ENCODE measurements at places on chromosomes 5 and 9.

DNA sequence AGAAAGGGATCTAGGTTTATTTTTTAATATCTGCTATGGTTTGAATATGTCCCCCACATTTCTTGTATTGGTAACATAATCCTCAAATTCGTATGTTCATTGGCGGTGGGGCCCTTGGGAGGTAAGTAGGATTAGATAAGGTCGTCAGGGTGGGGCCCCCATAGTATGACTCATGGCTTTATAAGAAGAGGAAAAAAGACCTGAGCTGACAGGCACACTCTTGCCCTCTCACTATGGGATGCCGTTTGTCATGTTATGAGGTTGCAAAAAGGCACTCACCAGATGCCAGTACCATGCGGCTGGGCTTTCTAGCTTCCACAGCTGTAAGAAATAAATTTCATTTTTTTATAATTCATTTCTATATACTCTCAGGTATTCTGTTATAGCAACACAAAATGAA is 67.3 kb upstream of the SGCD start:
- no peak for DNase-seq

DNA sequence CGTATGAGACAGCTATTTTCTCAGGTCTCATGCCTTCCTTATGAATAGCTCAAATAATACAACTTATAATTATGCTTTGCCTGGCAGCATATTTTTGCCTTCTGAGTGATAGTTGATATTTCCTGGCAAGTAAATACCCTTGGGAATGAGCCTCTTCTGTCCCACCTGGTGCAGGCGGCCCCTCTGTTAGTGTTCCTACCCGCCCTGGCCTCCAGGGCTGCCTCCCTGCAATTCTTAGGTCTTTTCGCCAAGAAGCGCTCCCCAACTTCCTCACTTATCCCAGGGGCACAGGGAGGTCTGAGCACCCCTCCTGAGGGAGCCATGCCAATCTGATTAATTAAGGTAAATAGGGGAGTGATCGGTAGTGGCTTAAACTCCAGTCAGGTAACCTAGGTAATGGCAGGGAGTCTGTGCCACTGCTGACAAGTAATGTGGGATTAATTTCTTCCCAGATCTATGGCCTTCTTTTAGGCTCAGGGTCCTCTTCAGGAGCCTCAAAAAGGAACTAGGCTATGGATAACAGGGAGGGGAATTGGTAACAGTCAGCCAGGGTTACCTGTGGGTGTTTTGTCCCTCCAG is 81.5 kb downstream of the GALNT10 start:
- DNase-seq, result no peak

GRCh38 chr5:173954671-173955521 is 34.1 kb upstream of the C5orf47 start:
- no peak for DNase-seq

- DNase-seq, result no peak
Measured at GRCh38 chr9:115398313-115398650, 280.3 kb upstream of the TNC start.

DNA sequence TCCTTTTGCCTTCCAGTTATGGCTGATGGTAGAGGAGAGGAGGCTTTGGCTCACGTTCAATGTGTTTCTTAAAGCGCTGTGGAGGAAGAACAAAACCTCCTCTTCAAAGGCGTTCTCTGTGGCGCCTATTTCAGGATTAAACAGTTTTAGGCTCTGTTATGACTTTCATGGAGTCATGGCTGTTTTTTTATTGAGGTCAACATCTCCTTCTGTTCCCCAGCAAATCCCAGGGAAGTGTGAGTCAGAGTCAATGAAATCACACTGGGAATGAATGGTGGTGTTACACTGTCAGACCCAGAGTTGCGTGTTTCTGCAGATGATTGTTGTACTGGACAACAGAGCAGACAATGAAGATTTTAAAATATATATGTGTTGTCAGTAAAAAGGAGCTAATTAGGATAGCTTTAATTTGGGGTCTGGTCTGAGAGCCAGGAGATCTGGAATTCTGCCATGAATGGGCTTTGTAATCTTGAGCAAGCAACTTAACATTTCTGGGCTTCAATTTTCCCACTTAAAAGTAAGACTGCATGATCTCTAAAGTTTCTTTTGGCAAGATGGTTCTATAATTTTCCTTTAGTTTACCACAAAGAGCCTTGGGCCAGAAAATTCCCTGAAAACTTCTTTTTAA is 240.7 kb downstream of the CSNK1G3 start:
- DNase-seq, result no peak

DNA sequence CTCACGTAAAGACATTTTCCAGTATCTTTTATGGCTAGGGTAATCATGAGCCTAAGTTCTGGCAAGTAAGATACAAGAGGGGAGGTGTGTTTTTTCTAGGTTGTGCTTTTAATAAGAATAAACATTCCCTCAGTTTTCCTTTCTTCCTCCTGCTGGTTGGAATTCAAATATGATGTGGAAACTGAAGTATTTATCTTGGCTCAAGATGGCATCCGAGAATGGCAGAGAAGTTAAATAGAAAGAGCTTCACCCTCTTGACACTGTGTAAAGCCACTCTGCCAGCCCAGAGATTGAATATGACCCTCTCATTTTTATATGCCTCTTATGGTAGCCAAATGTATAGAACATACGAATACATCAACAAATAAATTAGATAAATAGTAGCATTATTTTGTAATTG is 438.4 kb downstream of the ISL1 start:
- no peak for DNase-seq

DNA sequence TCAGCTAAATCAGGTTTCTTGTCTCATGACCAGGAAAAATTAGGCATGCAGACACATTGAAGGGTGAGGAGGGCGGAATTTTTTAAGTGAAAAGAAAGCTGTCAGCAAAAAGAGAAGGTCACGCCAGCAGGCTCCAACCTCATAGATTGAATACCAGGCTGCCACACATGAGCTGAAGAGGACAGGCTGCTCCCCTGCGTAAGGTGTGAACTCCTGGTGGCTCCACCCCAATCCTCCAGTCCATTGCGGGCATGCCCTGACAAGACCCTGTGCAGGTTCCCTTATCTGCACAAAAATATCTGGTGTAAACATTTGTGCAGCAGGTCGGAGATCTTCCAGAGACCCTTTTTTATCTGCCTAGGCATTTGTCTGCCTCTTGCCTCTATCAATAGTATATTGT is 22.9 kb upstream of the TEX10 start:
- DNase-seq, result no peak

DNA sequence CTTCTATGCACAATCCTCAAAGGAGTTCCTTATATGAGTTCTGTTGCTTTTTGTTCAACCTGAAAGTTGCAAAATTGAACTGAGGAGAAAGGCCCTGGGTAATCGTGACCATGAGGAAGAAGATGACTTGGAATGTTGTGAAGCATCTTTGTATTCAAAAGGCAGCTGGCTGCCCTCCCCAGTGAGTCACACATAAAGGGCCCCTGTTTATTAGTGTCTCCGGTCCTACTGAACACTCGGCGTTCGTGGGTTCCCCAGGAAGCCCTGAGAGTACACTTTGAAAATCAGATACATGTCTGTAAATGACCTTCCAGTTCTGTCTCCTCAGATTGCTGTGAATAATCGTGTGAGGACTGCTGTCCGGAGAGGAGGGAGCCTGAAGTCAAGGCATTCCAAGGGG is 73.6 kb downstream of the C9orf153 start:
- DNase-seq, result no peak

- DNase-seq, result no peak
Measured at GRCh38 chr5:97135868-97136267, 6.5 kb downstream of the LIX1 start.

- DNase-seq, result no peak
Measured at GRCh38 chr9:5099466-5099865, 86.0 kb downstream of the INSL6 start.

DNA sequence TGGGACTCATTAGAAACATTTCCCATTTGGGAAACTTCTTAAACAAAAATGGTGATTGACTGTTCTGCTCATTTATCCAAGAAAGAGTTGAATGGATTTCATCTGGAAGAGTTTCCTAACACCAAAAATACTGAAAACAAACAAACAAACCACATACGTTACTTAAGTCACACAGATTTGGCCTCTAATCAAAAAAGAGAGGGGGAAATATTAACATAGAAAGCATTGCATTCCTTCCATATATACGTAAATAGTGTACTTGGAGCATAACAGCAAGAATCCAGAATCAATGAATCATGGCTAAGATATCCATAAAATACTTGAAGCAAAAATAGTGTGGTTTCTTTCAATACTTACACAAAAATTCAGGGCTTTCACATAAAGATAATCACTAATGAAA is 189.8 kb upstream of the MAP3K1 start:
- no peak for DNase-seq

DNA sequence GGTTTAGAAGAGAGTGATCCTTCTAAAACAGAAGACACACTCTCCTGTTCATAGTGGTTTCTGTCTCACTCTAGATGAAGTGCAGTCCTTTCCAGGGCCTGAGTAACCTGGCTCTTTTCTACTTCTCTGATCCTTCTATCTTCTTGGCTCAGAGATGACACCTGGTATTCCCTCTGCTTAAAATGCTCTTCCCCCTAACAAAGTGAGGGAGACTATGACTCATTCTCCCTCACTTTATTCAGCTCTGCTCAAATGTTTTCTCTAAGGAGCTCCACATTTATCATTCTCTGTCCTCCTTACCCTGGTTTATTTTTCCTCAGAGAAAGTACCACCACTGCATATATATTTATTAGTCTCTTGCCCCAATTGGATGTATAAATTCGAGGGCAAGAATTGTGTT is 24.6 kb downstream of the TUT7 start:
- DNase-seq, result no peak

GRCh38 chr9:113474360-113475028 is 11.0 kb downstream of the RGS3 start:
- no peak for DNase-seq

- DNase-seq, result no peak
Measured at GRCh38 chr5:102622262-102622661, 123.5 kb upstream of the SLCO6A1 start.

GRCh38 chr9:110874963-110875674 is 163.2 kb downstream of the LPAR1 start:
- no peak for DNase-seq

DNA sequence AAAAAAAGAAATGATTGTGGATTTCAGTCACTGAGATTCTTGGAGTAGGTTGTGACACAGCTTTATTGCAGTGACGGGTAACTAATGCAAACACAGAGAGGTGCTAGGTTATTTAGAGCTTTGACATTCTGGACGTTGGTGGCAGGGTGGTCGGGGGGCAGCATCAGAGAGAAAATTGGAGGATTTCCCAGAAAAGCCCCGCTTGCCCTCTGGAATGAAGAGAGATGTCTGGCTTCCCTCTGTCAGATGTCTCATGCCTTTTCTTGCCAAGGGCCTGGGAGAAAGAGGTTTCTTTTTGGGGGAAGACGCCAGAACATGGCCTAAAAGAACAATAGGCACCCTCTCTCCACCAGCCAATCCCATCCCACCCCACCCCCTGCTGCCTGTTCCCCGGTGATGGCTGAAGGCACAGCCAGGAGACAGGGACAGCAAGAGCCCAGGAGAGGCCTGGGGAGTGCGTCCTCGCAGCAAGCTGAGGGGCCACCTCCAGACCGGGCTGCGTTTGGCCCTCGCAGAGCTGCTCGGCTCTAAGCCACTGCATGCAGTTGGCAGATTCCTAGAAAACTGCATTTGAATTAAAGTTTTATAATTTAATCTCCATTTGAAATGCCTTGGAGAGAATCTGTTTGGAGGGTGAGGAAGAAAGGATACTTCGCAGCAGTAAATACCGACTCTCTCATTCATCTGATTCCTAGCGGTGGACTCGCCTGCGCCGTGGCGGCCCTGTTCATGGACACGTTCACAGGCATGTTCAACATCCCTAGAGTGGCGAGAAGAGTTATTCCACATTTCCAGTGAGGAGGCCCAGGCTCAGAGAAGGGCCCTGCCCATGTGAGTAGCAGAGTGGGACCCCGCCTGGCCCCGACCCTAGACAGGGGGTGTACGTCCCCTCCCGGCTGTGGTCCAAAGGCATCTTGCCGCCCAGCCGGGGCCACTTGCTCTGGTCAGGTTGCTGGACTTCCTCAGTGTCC is 55.7 kb downstream of the TSPAN17 start:
- no peak for DNase-seq

DNA sequence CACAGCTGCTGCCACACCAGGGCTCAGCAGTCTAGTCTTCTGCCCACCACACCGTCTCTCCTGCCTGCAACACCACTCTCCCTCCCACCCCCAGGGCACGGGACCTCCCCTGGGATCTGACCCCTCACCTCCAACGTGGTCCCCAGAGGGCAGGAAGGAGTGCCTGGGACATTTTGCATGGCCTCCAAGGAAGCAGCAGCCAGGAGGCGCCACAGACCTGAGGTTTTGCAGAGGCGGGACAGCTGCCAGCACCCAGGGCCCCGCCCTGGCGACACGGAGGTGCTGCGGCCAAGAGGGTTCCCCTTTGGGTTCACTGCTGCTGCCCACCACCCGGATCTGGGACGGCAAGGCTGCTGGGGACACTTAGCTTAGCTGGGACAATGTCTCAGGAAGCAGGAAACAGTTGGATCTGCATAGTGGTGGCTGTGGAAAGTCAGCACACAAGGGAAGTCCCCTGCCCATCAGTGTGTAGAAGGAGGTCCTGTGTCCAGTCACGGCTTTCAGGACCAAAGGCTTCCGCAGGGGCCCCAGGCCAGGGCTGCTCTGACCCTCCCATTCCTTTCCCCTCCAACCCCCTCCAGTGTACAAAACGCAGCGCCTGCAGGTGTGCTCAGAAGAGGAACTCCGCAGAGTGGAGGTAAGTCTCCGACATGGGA is 13.8 kb downstream of the PROP1 start:
- DNase-seq, result no peak

GRCh38 chr5:39461007-39461682 is 36.4 kb upstream of the DAB2 start:
- DNase-seq, result no peak

DNA sequence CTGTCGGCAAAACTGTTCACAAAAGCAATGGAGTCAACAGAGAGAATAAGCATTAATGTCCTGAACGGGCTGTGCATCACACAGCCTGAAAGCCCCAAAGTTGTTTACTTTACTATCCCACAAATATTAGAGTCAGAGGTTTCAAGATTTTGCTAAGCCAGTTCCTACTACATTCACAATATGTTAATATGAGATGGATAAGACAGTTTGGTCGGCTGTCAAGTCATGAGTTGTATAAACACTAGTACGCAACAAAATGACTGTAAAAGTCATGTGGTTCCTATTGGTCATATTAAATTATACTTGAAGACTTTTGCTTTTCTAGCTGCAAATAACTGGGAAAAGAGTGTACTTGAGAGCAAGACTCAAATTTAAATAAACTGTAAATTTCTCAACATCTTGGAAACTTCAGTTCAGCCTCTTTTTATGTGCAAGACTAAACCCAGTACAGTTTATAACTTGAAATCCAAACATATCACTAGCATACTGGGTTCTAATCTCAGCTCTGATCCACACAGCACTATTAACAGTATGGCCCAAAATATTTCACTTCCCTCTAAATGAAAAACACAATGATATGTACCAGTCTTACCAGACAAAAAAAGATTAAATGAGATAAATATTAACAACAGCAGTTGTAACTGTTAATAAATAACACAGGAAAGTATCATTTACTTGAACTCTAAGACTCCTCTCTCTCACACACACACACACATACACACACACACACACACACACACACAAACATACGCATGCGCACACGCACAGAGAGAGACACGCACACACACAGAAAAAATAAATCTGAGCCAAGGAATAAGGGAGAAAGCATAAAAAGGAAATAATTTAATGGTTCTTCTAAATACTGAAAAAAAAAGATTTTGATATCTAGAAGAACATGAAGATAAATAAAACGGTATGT is 33.1 kb downstream of the FANCC start:
- DNase-seq, result no peak

GRCh38 chr9:84310883-84311282 is 29.7 kb downstream of the SLC28A3 start:
- no peak for DNase-seq
